ENCODE measurements at places on chromosomes 11 and 22.

GRCh38 chr11:65547446-65548125 is 10.6 kb downstream of the LTBP3 start:
- DNase-seq, result no peak

GRCh38 chr11:118061586-118062125 is 15.2 kb upstream of the TMPRSS4 start:
- DNase-seq, result no peak

- DNase-seq, result no peak
Observed at GRCh38 chr11:129950101-129951091, 52.2 kb downstream of the PRDM10 start.

- no peak for DNase-seq
Observed at GRCh38 chr22:23248583-23248982, 68.3 kb downstream of the BCR start.

GRCh38 chr11:85805387-85805786 is 5.6 kb downstream of the SYTL2 start:
- DNase-seq, result no peak

- DNase-seq, result no peak
Observed at GRCh38 chr11:73263640-73264039, 8.5 kb upstream of the P2RY6 start.

GRCh38 chr11:3164552-3165151 is 458 bp downstream of the OSBPL5 start:
- DNase-seq, result no peak

DNA sequence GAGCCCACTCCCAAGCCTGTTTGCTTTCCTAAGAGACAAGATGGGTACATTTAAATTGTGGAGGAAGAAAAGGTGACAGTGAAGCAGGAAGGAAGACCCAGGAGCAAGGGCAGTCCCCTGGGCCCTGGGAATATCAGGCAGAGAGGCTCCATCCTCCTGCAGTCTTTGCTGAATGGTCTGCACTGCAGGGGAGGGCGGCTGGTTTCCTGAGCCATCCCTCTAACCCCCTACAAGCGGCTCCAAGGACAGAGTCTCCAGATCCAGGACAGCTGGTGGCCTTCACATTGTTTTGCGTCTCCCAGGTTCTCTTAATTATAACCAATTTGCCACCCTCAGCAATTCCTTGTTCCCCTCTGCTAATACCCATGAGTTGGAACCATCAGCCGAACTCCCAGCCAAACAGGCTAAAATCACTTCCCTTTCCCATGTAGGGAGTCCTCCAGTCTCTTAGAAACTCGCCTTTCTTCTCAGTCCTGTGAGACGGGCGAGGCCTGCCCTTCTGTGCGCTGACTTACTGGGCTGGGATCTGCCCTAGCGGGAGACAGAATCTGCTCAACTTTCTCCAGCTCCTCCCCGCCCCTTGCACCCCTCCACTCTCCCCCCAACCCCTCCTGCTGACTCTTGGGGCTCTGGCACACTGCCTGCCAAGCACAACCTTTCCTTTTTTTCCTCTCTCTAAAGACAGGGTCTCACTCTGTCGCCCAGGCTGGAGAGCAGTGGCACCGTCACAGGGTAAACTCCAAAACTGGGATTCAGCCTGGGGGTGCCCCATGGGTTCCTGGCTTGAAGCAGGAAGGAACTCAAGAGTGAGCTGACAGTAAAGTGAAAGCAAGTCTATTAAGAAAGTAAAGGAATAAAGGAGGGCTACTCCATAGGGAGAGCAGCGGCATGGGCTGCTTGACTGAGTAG is 53.4 kb upstream of the EMID1 start:
- DNase-seq, result no peak

- DNase-seq, result no peak
Observed at GRCh38 chr22:35563211-35563610, 22.6 kb downstream of the RASD2 start.

DNA sequence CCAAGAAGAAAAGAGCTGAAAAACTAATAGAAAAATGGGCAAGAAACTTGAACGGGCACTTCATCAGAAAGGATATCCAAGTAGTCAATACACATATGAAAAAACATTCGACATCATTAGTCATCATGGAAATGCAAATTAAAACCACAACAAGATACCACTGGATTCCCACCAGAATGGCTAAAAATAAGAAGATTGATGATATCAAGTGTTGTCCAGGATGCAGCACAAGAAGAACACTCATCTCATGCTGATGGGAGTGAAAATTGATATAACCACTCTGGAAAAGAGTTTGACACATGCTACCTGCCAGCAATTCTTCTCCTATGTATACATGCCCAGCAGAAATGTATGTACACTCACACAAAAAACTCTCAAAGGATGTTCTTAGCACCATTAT is 26.9 kb upstream of the SCUBE2 start:
- no peak for DNase-seq

- no peak for DNase-seq
Observed at GRCh38 chr11:107744736-107745135, 32.9 kb upstream of the SLN start.

Data from stimulated activated CD4-positive, alpha-beta T cell treated with anti-CD3 and anti-CD28 coated beads, TNF-alpha, amount 100 ng/mL, for 24 hours (primary cell).